Testis (tissue), 5 donors: ENCODE measurements at places on chromosomes 5 and 9.

GRCh38 chr9:125343518-125344275, 82.1 kb downstream of the GAPVD1 start:
- DNase-seq = no peak

GRCh38 chr5:102090770-102091169, 205.3 kb downstream of the SLCO4C1 start:
- DNase-seq = peak; percentile 57

GRCh38 chr5:57896576-57896975, 414.0 kb upstream of the ACTBL2 start:
- no peak for DNase-seq

- DNase-seq = no peak
These were observed 50.8 kb downstream of the ITGA1 start for GRCh38 chr5:52838326-52839015.

DNA sequence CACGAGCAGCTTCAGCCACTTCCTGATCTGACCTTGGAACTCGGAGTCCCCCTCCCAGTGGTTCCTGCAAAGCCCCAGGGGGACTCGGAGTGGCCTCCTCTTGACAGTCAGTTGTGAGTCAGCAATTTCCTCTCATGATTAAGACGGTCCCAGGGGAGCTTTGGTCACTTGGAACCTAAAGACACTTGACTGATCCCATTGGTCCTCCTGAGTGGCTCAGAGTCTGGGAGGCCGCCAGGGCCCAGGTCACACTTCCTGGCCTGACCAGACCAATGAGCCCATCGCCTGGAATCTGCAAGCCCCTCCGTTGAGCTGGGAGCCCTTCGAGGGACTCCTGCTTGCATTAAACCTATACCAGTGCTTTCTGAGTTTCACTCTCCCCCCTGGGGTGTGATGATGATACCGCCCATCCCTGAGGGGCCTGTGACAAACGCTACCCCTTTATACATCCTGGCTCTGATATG, 29.1 kb downstream of the TSPAN17 start:
- DNase-seq = no peak

DNA sequence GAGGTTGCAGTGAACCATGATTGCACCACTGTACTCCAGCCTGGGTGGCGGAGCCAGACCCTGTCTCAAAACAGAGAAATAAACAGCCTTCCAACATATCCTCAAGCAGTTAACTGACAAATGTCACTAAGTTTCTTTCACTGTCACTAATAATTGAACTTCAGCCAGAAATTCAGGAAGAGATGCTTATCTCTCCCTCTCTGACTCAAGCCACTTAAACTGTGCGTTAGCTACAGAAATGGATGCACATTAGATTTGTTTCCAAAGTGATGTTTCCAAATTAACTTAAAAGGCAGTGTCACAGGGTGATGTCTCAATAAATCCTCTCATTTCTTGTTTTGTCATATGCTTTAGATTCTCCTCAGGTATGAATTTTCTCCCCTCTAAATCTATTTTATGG, 164.9 kb downstream of the KDM4C start:
- DNase-seq = no peak

- no peak for DNase-seq
These were observed 105.3 kb upstream of the BOD1 start for GRCh38 chr5:173721601-173722232.

GRCh38 chr5:81065492-81065891, 105.3 kb downstream of the RASGRF2 start:
- no peak for DNase-seq
